ENCODE measurements at places on chromosomes 5 and 9.

GRCh38 chr9:4674783-4675182 is 4.6 kb upstream of the CDC37L1 start:
- no peak for ATAC-seq
- no peak overlapping the region for H3K4me3 ChIP-seq
- no peaks in the 10 kb centered on the region for H3K4me1 ChIP-seq
- no peaks in the 10 kb centered on the region for H3K27me3 ChIP-seq

GRCh38 chr9:2317591-2317990 is 302.4 kb downstream of the SMARCA2 start:
- ATAC-seq = no peak
- no peak overlapping the region for H3K4me3 ChIP-seq
- no peaks in the 10 kb centered on the region for H3K4me1 ChIP-seq

DNA sequence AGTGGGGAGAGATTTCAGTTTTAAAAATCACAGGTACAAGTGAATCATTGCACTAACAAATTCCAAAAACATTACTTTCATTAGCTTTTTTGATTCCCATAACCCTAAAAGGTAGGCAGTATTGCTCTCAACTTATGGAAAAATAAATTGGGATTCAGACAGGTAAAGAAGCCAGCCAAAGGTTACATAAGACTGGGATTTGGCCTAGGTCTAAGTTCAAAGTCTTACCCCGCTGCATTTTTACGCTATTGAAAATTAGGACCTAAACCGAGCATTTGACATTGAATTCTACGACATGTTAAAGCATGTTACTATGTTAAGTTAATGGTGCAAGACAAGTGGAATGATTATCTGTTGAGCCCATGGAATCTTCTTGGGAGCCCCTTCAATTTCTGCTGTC is 89.6 kb downstream of the ENC1 start:
- ATAC-seq = no peak
- H3K27me3 ChIP-seq = peaks cover 6% of the 10 kb centered on the region
- H3K4me3 ChIP-seq = no peak overlapping the region
- H3K4me1 ChIP-seq = no peaks in the 10 kb centered on the region

- H3K4me1 ChIP-seq = no peaks in the 10 kb centered on the region
- no peak overlapping the region for H3K27ac ChIP-seq
- no peaks in the 10 kb centered on the region for H3K36me3 ChIP-seq
- ATAC-seq = no peak
These were observed 23.2 kb downstream of the PRDM6 start for GRCh38 chr5:123112196-123112595.

Data from activated T-helper 17 cell treated with anti-CD3 and anti-CD28 coated beads, Interleukin-2, amount 50 U/mL, for 72 hours (primary cell).